GM13977 (cell line): ENCODE measurements at places on chromosomes 1 and 21.
A peak's percentile ranks its signal among the peaks of the same experiment; 100 is the strongest.

DNA sequence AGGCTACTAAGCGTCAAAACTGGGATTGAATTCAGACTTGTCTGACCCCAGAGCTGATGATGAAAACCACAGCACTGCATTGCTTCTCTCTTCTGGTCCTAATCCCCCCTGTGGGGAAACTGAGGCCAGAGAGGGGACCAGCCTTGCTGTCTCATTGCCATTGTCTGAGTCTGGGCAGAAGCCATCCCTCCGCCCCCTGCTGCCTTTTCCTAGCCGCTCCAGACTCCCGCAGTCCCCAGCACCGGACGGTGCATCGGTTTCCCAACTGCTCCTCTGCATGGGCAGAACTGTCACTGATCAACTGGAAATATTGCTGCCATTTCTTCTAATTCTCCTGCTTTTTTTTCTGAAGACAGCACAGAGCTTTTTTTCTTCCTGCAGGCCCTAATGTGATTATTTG lies 157.4 kb downstream of the ACTL8 start:
- DNase-seq: no peak

- no peak for DNase-seq
These were observed 123.7 kb downstream of the UBE2U start for GRCh38 chr1:64327119-64327518.

GRCh38 chr1:199308349-199308846 lies 669.6 kb downstream of the PTPRC start:
- DNase-seq: peak; percentile 5

DNA sequence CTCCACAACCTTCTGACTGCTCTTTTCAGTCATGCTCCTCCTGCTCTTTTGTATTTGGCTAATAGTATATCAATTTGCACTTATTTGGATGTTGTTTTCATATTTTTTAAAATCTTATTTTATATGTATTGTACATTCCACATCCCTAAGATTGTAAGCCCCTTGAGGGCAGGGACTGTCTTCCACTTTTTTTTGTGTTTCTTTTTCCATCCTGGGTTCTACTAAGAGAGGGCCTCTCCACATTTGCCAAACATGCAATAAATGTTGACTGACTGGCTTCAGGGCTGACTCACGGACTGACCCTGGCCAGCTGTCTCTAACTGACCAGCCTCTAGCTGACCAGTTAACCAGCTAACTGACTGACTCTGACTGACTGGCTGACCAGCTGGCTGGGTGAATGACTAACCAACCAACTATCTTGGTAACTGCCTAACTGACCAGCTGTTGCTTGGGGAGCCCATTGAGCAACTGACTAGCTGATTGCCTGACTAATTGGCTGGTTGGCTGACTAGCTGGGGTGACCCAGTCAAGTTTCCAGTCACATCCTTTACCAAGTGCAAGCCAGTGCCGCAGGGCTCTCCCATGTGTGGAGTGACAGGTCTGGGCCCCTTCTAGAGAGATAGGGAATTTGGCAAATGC lies 16.1 kb downstream of the CSF1 start:
- DNase-seq: no peak

DNA sequence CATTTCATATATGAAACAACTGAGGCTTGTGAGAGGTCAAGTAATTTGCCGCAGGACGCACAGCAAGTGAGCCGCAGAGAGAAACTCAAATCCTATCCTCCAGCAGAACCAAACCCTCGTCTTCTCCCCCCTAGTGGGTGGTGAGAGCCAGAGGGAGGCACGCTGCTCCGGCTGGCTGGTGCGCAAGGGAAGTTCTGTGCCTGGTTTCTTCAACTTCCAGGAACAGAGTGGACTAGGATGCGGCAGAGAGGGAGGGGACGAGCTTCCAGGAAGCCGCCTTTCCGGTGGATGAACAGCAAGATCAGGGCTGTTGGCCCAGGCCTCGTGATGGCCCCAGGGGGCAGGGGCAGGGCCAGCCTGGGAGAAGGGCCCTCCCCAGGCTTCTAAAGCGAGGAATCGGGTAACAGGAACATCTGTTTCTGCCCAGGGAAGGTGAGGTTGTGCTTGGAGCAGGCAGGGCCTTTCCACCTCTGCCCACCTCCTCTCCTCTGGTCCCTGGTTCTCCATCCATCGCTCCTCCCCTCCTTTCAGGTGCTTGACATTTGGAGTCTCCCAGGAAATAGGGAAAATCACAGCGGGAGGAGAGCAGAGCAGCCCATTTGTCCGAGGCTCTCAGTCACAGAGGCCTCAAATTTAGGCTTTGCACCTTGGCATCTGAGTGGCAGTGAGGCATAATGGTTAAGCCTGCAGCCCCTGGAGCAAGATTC lies 16.8 kb upstream of the PDIK1L start:
- no peak for DNase-seq

GRCh38 chr1:64090436-64090835 lies 113.0 kb upstream of the UBE2U start:
- no peak for DNase-seq

GRCh38 chr1:176996456-176997090 lies 167.9 kb downstream of the ASTN1 start:
- no peak for DNase-seq

- DNase-seq: peak; percentile 6
These were observed 101.7 kb downstream of the NEK7 start for GRCh38 chr1:198258491-198258890.

GRCh38 chr1:185645162-185645640 lies 89.0 kb upstream of the HMCN1 start:
- no peak for DNase-seq

DNA sequence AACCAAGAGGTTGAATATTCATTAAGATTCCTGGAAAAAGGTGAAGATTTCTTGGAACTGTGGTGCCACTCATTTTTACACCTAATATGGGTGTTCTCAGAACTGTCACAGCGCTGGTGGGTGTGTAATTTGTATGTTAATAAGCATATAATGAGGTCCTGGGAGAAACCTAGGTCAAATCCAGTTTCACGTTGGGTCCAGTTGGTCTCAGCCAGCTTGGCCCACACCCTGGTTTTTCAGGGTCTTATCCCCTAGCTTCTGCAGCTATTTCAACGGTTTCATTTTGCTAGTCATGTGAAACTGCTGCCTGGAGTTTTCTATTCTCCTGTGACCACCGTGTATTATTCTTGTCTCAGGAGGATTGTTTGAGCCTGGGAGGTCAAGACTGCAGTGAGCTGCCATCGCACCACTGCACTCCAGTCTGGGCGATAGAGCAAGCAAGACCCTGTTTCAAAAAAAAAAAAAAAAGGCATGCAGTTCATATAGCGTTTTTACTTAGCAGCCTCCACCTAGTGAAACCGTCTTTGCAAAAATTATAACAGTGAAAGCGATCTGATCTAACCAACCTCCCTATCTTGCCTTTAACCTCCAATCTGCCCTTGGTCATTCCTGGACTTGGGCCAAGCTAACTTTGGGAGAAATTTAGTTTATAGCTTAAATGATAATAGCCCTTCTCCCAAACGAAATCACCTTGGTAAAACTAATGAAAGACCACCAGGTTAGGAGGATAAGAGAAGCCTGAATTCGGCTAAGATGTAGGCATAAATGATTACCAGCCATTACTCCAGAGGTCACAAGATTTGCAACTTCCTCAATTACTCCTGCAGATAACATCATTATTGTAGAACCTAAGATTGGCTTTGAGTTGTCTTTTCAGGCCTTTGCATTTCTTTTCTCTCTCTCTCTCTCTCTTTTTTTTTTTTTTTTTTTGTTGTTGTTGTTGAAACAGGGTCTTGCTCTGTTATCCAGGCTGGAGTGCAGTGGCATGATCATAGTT lies 44.0 kb downstream of the PTAFR start:
- no peak for DNase-seq

GRCh38 chr1:54359393-54360162 lies 46.6 kb downstream of the SSBP3 start:
- no peak for DNase-seq

- no peak for DNase-seq
These were observed 93.1 kb downstream of the RGL1 start for GRCh38 chr1:183898001-183898396.

- DNase-seq: no peak
These were observed 157.5 kb upstream of the C21orf91 start for GRCh38 chr21:17976691-17977090.

- no peak for DNase-seq
These were observed 35.0 kb upstream of the IFNLR1 start for GRCh38 chr1:24222008-24222605.

GRCh38 chr1:225695578-225696337 lies 42.8 kb upstream of the ENAH start:
- no peak for DNase-seq

GRCh38 chr1:215143497-215143896 lies 61.0 kb downstream of the KCNK2 start:
- no peak for DNase-seq

GRCh38 chr1:36341626-36342320 lies 18.3 kb upstream of the EVA1B start:
- DNase-seq: no peak

DNA sequence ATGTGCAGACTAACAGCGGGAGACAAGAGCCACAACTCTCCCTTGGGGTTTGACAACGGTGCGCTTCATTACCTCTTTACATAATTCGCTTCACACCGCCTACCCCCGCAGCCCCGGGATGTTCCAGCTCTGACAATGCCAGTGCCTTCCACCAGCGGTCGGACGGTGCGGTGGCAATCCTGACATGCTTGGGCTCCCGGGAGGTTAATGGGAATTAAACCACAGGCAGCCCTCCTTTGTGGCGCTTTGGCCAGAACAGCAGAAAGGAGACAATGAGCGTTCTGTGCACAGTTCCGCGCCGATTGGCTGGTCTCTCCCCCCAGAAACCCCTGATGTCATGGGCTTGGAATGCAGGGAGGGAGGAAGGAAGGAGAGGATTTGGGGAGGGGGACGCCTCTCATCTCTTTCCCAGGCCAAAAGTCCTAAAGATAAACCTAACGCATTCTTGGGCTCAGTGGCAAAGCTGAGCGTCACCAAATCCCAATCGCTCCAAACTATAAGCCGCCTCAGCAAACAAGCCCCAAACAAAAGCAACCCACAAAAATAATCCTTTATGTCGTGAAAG lies 1.3 kb downstream of the CNN3 start:
- peak; percentile 46 for DNase-seq

DNA sequence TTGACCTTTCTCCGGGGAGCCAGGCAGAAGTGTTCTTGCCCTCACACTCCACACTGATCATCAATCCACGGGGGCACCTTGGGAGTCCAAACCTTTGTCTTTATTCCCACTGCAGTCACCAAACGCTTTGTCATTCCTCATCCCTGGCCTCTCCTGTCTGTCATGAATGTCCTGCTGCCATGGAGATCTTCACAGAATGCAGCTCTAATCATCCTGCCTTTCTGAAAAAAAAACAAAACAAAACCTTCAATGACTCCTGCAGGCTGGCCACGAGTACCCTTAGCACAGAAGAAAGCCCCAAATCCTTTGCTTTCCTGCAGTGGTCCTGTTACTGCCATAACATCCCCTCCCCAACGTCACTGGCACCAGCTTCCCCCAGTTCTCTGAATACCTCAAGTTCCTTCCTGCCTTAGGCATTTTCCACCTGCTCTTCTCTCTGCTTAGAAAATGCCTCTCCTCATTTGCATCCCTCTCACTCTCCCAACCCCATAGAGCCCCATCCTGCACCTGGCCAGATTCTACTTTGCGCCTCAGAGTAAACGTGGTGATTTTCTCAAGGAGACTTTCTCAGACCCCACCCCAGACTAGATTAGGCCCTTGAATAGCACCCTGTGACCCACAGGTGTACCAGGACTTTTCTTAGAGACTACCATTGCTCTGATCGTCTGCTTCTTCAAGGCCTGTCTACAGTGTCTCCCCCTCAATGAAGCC lies 131.2 kb downstream of the AK5 start:
- no peak for DNase-seq

DNA sequence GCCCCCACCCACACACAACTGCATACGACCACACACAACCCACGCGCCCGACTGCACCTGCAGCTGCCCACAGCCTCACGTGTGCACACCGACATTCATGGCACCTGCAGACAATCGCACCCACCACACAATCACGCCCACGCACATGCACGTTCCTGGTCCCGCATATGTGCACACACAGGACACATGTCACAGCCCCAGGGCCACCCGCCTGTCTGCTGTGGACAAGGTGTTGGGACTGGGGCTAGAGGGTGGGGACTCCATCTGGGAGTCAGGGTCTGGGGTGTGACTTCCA lies 56.4 kb downstream of the ARHGEF16 start:
- no peak for DNase-seq

- no peak for DNase-seq
These were observed 1256.6 kb upstream of the B3GALT2 start for GRCh38 chr1:194442901-194443575.

- no peak for DNase-seq
These were observed 45.4 kb upstream of the MPZL1 start for GRCh38 chr1:167676205-167676915.

GRCh38 chr1:219416598-219417238 lies 196.2 kb downstream of the ZC3H11B start:
- DNase-seq: peak; percentile 28

- no peak for DNase-seq
These were observed 40.8 kb upstream of the LRRC3 start for GRCh38 chr21:44414291-44415072.

DNA sequence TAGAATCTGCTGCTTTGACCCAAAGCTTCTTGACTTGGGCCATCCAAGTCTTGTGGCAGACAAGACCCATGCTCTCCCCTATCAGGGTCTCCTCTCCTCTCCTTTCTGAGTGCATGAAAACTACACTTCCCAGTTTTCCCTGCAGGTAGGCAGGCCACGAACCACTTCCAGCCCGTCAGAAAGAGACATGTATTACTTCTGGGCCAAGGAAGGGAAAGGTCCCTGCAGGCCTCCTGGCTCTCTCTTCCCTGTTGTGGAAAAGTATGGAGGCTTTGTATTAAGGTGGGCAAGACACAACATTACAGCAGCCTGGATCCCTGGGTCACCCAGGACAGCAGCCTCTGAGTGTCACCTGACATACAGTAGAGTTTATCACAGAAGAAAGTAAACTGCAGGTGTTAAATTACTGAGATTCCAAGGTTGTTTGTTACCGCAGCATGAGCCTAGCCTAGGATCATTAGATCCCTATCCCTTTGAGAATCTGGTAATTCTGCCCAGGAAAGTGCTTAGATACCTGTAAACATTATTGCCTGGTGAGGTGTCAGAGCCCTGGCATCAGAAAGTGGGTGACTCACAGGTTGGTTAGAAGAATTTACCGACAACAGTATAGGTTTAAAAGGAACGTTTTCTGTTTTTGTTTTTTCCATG lies 717.3 kb downstream of the MATN1 start:
- DNase-seq: no peak

- no peak for DNase-seq
These were observed 242.6 kb upstream of the USP25 start for GRCh38 chr21:15487196-15487550.
